ENCODE measurements at places on chromosomes 16 and 17.

DNA sequence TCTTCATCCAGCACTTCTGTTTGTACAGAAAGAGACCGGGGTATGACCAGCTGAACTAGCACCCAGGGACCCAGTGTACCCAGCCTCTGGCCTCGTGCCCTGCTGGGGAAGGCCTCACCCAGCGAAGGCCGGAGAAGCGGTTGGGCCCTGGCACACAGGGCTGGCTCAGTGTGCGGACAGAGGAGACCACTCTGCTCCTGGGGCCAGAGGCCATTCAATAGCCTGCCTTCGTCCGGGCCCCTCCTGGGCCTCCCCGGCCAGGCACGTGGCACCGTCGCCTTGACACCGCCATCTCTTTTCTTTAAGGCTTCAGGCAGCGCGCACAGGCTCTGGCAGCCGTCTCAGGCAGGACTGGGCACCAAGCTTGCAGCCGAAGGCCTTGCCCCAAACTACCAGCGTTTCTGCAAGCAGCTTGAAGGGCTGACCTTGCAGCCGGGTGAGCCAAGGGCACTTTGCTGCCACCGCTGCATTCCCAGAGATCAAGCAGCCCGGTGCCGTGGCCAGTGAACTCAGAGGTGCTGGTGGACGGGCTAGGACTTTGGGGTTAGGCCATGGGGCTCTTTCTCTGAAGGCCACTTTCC, 8.0 kb downstream of the TAX1BP3 start:
- DNase-seq, result no peak

GRCh38 chr17:56815711-56816110, 18.0 kb downstream of the C17orf67 start:
- no peak for DNase-seq

GRCh38 chr16:1105888-1106620, 10.0 kb upstream of the C1QTNF8 start:
- no peak for DNase-seq

GRCh38 chr17:50184611-50185398, 16.6 kb downstream of the COL1A1 start:
- peak; percentile 29 for DNase-seq

- no peak for DNase-seq
Measured at GRCh38 chr17:17921192-17922069, 50.8 kb downstream of the TOM1L2 start.

GRCh38 chr17:43014649-43015542, 7.3 kb downstream of the VAT1 start:
- no peak for DNase-seq

DNA sequence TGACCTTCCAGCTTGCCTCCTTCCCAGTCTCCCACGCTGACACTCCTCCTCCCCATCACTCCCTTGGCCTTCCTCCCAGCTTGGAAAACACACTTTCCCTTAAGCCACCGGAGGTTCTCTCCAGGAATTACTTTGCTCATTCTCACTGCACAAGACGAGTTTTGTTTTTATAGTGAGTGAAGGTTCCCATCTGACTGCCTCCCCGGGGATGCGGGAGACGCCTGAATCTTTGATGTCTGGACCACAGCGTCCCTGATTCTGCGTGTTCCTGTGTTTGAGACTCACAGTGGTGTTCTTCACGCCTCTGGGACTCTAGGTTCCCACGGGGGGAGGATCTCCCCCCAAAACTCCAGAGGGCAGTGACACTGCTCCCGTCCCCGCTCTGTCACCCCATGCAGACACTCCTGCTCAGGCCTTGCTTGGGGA, 2.0 kb downstream of the DNAI2 start:
- no peak for DNase-seq

- DNase-seq, result no peak
Measured at GRCh38 chr16:23145608-23146007, 3.6 kb downstream of the USP31 start.

DNA sequence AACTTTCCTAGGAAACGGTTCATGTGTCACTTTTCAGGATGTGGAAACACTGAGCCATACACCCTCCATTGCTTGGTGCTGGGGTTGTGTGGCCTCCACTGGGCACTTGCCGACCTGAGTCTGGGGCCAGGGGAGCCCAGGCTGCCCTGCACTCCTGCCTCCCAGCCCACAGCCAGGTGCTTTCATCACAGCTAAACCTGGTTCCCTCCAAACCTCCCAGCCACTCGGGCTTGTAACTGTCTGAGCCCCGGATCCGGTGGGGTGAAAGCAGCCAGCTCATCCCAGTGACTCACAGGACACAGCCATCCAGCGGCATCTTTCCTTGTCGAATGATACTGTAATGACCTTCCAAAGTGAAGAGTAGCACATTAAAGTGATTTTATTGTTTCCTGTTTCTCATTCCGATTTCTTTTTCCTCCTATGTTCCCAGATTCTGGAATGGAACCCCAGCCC, 19.8 kb downstream of the CARHSP1 start:
- no peak for DNase-seq

GRCh38 chr16:22381392-22381791, 7.0 kb upstream of the CDR2 start:
- no peak for DNase-seq

DNA sequence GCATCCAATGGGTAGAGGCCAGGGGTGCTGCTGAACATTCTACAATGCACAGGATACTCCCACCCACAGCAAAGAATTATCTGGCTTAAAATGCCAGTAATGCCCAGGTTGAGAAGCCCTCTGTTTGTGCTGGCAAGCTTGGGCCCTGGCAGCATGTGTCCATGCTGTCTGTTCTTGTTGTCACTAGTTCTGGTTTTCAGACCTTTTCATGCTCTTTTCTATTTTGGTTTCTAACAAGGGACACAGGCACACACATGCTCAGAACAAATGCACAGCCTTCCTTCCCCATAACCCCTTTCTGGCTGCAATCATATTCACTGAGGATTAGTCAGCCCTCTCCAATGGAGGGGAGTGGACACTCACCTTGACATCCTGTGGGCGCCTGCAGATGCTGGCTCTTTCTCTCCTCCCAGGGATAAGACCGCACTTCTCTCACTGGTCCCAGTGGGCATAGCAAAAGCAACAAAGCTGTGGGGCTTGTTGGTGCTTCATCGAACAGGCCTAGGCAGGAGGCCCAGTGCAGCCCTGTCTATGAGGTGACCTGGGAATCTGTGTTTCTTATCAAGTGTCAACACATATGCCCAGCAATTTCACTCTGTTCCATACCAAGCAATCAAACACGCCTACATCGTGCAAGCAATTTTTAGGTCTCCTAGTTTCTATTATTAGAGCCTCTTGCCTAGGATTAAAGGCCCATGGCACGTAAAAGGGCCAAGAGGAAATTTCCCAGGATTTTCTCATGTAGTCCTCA, 271.1 kb upstream of the CCL2 start:
- no peak for DNase-seq
